ENCODE measurements at places on chromosomes 16 and 17.

DNA sequence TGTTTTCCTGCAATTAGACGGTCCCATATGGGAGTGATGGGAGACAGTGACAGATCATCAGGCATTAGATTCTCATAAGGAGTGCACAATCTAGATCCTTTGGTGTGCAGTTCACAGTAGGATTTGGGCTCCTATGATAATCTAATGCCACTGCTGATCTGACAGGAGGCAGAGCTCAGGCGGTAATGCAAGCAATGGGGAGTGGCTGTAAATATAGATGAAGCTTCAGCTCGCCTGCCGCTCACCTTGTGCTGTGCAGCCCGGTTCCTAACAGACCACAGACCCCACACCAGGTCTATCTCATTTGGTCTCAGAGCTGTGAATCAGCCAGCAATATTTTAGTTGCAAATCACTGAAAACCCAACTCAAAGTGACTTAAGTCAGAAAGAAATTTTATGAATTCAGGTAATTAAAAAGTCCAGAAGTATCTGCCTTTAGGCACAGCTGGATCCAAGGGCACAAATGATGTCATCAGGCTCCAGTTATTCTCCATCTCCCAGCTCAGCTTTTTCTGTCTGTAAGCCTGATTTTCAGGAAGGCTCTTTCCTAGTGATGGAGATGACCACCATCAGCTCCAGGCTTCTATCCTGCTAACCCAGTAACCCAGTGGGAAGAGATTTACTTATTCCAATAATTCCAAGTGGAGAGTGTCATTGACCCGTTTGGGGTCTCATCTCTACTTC, 3.3 kb downstream of the CHP2 start:
- no peak for DNase-seq

GRCh38 chr16:28300327-28300726, 8.0 kb downstream of the SBK1 start:
- no peak for DNase-seq

- no peak for DNase-seq
Observed at GRCh38 chr17:855569-855968, 73.4 kb downstream of the MRM3 start.

- no peak for DNase-seq
Observed at GRCh38 chr17:8312726-8313600, 2.9 kb downstream of the ARHGEF15 start.

DNA sequence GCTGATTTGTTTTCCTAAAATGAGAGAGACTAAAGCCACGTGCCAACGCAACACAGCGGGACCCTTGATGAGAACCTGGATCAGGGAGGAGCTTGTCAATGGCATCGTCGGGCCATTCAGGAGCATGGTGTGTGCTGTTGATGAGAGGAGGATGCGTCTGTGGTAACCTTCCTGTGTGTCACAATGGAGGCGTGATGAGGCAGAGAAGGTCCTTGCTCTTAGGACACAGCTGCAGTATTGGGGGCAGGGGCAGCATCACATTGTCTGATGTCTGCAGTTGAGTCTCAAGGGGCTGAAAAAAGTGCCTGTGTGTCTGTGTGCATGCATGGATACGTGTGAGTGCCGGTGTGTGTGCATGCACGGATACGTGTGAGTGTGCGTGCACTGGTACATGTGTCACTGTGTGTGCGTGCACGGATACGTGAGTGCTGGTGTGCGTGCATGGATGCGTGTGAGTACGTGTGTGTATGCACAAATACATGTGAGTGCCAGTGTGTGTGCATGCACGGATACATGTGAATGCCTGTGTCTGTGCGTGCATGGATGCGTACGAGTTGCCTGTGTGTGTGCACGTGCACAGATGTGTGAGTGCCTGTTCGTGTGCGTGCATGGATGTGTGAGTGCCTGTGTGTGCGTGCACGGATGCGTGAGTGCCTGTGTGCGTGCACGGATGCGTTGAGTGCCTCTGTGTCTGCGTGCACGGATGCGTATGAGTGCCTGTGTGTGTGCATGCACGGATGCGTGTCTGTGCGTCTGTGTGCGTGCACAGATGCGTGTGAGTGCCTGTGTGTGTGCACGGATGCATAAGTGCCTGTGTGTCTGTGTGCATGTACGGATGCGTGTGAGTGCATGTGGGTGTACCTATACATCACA, 39.3 kb downstream of the BAIAP2 start:
- no peak for DNase-seq

DNA sequence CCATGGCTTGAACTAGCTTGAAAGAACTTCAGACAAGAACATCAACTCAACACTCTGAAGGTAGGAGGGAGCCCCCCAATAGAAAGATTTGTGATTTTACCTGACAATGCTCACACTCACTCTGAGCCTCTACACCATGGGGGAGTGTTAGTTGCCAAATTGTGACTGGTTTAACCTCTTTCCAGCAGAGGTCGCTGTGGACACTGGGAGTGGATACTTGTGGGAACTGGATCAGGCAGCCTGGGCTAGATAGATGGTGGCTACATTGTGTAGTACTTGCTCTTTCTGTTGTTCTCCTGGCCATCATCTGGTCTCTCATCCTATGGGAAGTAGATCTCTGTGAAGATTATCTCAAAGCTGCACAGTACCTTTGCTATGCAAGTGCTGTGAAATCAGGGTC, 2.9 kb downstream of the SMPD3 start:
- peak; percentile 92 for DNase-seq

Data from RPMI8226 (cell line).